Daoy (cell line): ENCODE measurements at places on chromosomes 1 and 21. TPM values are rescaled to one million over a fixed set of nuclear protein-coding genes. Genes with fewer than 3 reads are reported as not detected.
A peak's percentile ranks its signal among the peaks of the same experiment; 100 is the strongest.

The DNALI1 gene
- total RNA-seq = 3.8 and 9.3 TPM in 2 replicates

DNA sequence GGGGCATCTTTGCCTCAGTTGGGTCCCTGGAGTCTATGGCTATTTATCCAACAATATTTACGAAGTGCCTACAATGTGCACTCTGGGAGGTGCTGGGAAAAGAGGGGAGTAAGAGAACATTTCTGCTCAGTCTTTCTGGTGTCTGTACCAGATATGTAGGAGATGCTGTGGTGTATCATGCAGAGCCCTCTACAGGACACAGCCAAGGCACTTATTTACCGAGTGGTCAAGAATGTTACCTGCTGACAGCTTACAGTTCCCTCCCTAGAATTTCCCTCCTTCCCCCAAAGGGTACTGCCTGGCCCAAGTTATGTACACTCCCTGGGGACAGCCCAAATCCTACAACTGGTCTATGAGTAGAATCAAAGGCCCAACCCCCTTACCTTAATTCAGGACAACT lies 177.7 kb downstream of the C1orf94 start:
- DNase-seq = no peak

DNA sequence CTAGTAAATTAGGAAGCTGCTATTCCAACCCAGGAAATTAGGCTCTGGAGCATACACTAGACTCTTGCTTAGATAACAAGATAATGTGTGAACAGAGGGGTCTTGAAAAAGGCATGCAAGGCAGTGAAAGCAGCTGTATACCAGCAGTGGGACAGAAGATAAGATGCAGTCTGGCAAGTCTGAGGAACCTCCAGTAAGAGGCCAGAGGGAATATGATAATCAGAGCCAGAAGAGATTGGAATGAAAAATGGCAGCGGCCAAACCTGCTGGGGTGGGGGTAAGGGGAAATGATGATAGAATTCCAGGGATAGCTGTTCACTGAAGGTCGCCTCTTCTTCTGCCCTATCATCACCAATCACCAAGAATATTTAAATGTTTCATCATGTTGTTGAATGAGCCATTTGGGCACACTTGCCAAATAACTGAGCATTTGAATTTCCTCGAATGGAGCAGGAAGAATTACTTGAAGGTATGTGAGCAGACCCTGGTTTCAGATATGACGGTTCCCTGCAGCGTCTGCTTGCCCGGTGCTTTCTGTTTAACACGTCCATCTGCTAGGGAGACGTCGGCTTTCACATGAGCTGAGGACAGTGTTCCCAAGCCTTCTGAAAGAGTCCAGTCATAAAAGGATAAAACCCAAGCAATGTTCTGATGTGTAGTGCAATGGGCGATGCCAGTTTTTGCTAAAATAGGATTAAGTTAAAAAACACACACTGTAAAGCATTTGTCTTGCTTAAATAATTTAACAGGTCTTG lies 173.3 kb downstream of the RWDD3 start:
- DNase-seq = no peak

- no peak for DNase-seq
These were observed 22.1 kb upstream of the TNN start for GRCh38 chr1:175045519-175045918.

DNA sequence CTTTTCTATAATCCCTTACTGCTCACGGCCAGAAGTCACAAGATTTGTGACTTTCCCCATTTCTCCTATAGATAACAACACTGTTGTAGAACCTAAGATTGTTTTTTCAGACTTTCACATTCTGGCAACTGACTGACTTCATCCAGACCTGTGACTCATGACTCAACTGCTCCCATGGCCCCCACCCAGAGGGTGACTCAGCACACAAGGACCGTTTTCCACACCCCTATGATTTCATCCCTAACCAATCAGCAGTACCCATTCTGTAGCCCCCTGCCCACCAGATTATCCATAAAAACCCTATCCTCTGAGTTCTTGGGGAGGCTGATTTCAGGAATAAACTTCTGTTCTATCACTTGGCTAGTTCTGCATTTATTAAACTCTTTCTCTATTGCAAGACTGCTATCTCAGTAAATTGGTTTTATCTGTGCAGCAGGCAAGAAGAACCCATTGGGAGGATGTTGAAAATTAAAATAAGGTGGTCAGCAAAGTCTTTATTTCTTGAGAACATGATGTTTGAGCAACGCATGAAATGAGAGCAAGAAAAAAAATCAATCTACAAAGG lies 79.7 kb downstream of the NGF start:
- peak; percentile 70 for DNase-seq

The FCGR3B gene
- not detected in 2 replicates for total RNA-seq

- DNase-seq = no peak
These were observed 120.2 kb downstream of the ZC3H11B start for GRCh38 chr1:219492717-219493116.

- no peak for DNase-seq
These were observed 144.1 kb downstream of the PCP4 start for GRCh38 chr21:40011371-40011770.

The TAS1R1 gene
- not detected in 2 replicates for total RNA-seq

DNA sequence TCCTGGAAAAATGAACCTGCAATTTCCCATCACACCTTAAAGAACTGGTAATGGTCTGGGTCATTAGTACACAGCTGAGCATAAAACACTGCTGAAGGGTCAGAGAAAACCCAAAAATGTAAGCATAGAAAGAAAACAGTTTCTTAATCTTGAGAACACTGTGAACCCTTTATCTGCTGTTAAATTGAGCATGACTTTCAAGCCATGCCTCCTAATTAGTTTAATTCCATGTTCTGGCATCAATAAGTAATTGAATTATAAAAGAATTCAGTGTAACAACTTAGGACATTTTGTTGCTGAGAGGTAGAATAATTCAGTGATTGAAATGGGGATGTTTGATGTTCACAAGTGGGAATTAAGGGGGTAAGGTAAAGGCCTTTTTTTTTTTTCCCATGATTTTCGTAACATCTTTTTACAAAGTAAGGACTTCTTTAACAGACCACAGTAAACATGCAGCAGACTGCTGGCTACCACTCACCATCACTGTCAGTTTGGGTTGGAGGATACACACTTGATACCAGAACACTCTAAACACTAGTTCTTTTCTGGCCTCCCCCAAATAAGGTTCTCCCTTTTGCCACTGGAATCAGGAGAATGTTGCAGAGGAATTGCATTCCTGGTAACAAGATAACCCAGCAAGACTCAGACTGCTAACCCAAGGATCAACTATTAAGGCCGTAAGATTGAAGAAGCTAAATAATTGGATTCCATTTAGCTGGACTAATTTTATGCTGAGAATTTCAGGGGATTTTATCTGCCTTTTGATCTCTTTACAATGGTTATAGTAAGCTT lies 3.0 kb downstream of the RWDD3 start:
- DNase-seq = no peak

GRCh38 chr1:101181930-101182329 lies 54.9 kb upstream of the S1PR1 start:
- no peak for DNase-seq

GRCh38 chr1:115712911-115713609 lies 55.5 kb downstream of the CASQ2 start:
- DNase-seq = no peak

GRCh38 chr21:15625363-15625762 lies 104.4 kb upstream of the USP25 start:
- no peak for DNase-seq

DNA sequence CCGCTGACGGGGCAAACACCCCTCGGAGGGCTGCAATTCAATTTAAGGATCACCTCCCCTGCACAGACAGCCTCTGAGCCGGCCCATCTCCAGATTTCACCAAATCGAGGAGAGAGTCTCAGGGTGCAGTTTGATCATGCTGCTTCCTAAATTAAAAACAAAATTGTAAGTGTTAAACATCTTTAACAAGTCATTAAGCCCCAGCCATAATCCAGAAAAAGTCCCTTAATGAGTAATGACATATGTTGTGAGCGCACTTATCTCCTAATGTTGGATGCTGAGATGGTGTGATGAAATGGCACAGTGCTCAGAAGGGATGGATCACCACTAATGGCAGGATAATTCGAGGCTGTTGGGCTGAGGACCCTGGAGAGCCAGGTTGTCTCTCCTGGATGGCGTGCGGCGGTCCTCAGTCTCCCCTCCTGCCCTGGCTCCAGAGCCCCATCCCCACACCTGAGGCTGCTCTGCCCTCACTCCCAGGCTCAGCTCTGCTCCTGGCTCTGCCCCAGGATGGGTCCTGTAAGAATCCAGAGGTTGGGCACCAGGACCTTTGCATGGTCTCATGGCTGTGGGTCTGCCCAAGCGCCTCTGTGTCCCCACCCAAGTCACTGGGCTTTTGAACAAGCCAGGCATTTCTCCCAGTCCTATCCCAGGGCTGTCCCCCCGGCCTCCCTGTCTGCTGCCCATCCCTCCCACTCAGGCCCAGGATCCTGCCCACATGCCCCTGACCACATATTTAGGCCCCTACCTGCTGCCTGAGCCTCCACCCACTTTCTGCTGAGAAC lies 224.4 kb upstream of the POU3F1 start:
- no peak for DNase-seq

The FCRL6 gene
- total RNA-seq = not detected in 2 replicates

- DNase-seq = no peak
These were observed 92.1 kb downstream of the NIBAN1 start for GRCh38 chr1:184881941-184882913.

- DNase-seq = no peak
These were observed 55.9 kb downstream of the ZBTB18 start for GRCh38 chr1:244106837-244107493.

The SMIM34 gene
- total RNA-seq = not detected in 2 replicates

DNA sequence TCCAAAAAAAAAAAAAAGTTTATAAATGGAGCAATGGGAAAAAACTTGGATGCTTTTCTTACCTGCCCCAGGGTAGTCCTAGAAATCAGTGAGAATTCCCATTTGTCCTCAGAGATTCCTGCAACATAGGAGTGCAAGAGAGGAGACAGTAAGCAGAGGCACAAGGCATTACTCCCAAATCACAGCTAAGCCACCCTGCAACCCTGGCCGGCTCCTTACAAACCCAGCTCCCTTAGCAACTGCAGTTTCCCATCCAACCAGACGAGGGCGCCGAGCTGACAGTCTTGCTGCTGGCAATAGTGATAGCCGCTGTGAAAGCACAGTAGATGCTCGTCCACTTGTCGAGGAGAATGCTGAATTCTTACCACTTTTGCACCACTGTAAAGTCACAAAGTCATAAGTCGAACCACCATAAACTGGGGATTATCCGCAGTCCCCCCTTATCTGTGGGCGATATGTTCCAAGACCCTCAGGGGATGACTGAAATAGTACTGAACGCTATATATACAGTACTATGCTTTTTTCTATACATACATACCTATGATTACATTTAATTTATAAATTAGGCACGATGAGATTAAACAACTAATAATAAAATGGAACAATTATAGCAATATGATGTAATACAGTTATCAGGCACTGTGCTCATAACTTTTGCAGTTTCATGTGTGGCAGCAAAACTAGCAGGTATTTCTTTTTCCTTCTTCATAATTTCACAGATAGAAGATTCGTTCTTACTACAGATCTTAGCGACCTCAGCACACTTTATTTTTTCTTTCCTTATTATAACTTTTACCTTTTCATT lies 6.0 kb upstream of the PITHD1 start:
- peak; percentile 84 for DNase-seq

DNA sequence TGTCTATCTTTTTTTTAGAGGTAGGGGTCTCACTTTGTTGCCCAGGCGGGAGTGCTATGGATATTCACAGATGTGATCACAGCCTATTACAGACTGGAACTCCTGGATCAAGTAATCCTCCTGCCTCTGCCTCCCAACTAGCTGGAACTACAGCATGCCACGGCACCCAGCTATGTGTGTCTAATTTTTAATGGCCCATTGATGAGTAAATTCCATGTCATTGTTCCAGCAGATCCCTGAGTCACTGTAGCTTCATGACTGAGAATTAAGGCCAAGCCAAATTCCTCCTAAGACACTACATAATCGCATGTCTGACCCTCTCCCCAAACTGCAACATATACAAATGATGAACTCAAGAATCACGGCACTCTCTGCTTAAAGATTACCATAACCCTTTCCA lies 84.2 kb upstream of the RGS2 start:
- peak; percentile 72 for DNase-seq

The CD53 gene
- 0.21 and 0.46 TPM in 2 replicates for total RNA-seq

The CFAP57 gene
- 0.51 TPM in 1 of 2 replicates, not detected in the other for total RNA-seq

DNA sequence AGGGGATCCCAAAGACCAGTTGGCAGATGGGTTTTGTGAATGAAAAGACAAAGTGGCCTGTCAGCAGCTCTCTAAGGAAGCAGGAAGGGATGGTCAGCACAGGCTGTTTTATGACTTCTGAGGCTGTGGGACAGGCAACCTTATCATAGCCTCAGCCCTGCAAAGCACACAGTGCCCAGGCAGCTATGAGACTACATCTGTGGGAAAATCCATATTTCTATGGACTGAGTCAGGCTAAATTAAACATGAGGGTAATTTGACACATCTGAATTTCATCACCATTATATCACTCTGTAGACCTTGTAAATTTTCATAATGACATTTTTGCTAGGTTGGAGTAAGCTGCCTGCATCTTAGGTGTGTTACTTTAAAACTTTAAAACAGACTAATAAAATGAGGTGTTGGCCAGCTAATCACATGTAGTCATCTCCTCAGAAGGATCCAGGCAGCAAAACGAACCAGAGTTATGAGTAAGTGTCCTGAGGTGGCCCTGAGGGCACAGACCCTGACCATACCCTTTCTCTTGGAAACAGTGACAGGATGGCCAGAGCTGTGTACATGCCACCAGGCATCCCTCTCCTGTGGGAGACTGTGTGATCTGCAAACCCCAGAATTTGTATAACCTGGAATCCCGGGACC lies 14.6 kb downstream of the NGF start:
- DNase-seq = peak; percentile 76

The ANXA9 gene
- total RNA-seq = 0.24 TPM in 1 of 2 replicates, not detected in the other

The IL19 gene
- not detected in 2 replicates for total RNA-seq

DNA sequence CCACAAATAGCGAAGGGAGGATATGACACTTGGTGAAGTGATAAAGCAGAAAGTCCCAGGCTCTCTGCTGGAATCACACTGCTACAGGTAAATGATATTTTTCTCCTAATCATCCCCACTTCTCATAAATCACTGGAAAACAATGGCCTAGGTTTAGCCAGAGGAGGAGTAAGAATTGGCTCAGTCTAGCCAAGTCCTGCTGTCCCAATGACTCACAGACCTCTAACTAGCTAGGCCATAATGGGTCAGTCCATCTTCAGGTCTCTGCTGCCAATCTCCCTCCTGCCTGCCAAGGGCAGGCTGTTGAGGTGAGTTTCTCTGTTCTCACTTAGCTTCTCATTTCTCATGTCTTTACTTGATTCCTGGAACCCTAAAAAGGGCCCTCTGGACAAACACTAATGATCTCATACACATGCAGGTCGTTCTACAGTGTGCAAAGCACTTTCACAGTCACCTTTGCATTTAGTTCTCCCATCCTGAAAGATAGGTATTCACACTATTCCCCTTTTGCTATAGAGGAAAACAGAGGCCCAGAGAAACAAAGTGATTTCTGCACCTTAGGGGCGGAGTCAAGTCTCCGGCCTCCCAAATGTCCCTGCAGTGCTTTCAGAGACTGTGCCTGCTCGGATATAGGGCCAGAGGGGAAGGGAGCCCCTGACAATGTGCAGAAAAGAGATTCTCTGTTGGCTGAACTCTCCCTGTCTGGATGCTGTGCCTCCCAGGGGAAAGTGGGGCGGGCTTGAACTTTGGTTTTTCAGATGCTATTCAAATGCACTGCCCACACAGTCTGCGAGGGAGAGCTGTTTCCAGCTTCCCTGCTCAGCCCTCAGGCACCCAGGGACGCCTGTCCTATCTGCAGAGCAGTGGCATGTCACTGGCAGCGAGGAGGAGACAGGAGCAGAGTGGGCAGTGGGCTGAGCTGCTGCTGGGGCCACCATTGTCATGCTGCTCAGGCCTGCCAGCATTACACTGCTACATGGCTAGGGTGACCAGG lies 3.9 kb upstream of the CDK18 start:
- no peak for DNase-seq
